Right lung (tissue), 10 donors: ENCODE measurements at places on chromosomes 5 and 9.

DNA sequence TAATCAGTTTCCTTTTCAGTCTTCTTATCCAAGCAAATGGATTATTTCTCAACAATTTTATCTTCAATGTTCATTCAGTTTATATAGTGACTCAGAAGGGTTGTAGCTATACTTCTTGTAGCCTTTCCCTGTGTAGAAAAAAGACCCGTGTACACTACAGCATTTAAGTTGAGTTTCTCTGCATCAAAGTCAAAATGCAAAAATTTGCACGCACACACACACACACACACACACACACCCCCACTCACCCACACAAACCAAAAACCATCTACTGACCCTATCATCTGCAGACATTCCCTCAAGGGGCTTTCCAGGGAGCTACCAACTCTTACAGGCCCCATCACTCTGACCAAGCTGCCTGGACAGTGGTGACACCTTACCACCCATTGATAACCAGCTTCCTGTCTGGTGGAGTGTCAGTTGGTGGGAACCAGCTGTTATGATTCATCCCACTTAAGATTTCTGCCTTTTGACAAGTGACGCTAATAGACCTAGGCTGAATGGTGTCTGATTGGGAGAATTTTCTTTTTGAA is 12.2 kb upstream of the ELL2 start:
- DNase-seq: no peak

- DNase-seq: no peak
These were observed 151.8 kb downstream of the ARSB start for GRCh38 chr5:78833284-78833683.

GRCh38 chr5:150436141-150436680 is 13.3 kb downstream of the RPS14 start:
- peak; percentile 71 for DNase-seq

- DNase-seq: no peak
These were observed 197.3 kb downstream of the BNC2 start for GRCh38 chr9:16673171-16673570.

DNA sequence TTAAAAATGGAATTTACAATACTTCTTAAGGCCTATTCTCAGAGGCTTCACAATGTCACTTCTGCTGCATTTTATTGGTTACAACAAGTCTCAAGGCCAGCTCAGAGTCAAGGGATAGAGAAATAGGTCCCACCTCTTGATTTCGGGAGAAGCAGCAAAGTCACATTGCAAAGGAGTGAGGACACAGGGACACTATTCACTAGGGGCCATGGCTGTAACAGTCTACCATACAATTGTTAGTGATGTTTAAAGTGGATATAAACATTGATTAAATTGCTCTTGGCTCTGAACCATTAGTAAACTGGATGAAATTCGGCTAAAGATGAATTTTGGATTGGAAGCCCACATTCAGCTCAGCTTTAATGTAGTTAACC is 21.7 kb upstream of the CMBL start:
- no peak for DNase-seq

DNA sequence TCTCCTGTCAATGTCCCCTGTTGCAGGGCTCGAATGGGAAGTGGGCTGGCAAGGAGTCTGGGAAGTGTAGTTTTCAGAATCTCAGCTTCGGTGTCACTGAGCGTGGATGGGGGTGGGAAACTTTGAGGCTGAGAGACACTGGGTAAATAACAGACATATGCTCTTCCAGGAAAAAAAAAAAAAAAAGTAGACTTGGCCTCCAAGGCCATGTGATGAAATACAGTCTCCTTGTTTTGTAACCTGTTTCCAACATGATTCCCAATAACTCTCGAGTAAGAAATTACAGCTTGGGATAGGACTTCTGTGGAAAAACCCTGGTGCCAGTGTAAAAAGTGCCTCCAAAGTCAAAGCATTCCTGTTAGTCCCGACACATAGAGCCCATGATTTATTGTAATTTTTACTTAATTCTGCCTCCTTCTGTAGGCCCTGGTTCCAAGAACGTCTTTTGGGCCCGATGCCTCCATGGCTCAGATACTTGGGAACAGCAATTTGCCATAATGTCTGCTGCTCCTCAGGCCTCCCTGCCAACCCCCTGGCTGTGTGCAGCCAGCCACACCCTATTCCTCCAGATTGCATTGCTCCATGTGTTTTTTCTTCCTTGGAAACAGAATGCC is 119.5 kb upstream of the TNC start:
- DNase-seq: no peak

GRCh38 chr5:123617561-123617960 is 105.6 kb downstream of the CSNK1G3 start:
- DNase-seq: no peak

GRCh38 chr5:149441194-149441753 is 62.2 kb upstream of the IL17B start:
- no peak for DNase-seq

- no peak for DNase-seq
These were observed 22.6 kb upstream of the SLC6A19 start for GRCh38 chr5:1178529-1179382.

- no peak for DNase-seq
These were observed 28.8 kb downstream of the SLC25A25 start for GRCh38 chr9:128096616-128097536.

- DNase-seq: no peak
These were observed 9.0 kb upstream of the ZSWIM6 start for GRCh38 chr5:61322738-61323725.

DNA sequence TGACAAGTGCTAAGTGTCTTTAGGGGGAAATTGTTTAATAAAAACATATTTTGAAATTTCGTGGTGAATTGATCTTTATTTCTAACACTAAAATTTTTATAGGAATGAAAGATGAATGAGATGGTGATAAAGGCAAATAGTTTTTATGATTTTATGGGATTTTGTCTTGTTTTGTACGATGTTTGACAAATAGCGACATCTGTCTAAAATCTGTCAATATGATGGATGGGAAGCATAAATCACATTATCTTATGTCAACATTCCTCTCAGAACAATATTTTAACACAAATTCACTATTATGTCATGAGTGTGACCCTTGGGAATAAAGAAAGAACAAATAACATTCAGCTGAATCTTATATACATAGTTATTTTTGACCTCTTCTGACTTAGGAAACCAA is 852.0 kb upstream of the CDH6 start:
- DNase-seq: no peak

- no peak for DNase-seq
These were observed 251.6 kb upstream of the PTGER4 start for GRCh38 chr5:40428126-40428525.

GRCh38 chr9:33304362-33304761 is 14.0 kb downstream of the NFX1 start:
- no peak for DNase-seq

DNA sequence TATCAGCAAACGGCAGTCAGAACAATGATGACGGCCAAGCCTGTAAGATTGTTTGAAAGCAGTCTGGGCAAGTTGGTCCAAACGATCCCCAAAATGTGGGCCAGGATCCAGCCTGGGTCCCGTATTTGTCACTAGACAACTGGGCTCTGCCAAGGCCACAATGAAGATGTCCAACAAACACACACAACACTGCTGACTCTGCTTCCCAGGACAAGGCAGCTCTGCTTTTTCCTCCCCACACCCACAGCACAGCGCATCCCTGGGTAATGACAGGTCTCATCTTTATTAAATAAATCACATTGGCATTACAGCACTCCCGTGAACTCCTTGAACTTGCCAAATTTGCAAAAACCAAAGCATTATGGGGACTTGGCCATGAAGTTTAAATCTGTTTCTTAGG is 424.1 kb upstream of the ACTBL2 start:
- DNase-seq: no peak

GRCh38 chr5:60387051-60387440 is 312.9 kb downstream of the DEPDC1B start:
- no peak for DNase-seq

GRCh38 chr5:162227075-162227474 is 159.5 kb downstream of the GABRG2 start:
- no peak for DNase-seq

- DNase-seq: no peak
These were observed 75.5 kb downstream of the SGCD start for GRCh38 chr5:156402387-156402921.

- no peak for DNase-seq
These were observed 27.5 kb downstream of the FNIP1 start for GRCh38 chr5:131769336-131769735.

- DNase-seq: no peak
These were observed 106.7 kb upstream of the IER5L start for GRCh38 chr9:129284607-129285291.

DNA sequence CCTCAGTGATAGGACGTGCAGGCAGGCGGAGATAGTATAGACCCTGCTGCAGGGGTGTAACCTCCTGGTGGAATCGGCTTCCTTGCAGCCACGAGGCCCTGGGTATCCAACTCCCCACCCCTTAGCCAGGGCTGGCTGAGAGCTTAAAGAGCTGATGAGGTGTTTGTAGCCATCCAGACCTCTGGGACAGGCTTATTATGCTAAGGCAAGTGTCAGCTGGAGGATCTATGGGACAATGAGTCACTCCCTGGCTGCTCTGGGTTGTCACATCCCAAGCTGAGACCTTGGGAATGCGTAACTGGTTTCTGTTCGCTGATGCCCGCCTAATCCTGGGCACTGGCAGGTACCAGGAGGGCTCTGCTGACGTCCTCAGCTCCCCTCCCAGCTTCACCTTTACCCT is 38.9 kb downstream of the DAB2IP start:
- no peak for DNase-seq

GRCh38 chr5:88646866-88647265 is 236.1 kb downstream of the MEF2C start:
- DNase-seq: no peak

- no peak for DNase-seq
These were observed 20.7 kb upstream of the ACSL6 start for GRCh38 chr5:132032196-132032595.

DNA sequence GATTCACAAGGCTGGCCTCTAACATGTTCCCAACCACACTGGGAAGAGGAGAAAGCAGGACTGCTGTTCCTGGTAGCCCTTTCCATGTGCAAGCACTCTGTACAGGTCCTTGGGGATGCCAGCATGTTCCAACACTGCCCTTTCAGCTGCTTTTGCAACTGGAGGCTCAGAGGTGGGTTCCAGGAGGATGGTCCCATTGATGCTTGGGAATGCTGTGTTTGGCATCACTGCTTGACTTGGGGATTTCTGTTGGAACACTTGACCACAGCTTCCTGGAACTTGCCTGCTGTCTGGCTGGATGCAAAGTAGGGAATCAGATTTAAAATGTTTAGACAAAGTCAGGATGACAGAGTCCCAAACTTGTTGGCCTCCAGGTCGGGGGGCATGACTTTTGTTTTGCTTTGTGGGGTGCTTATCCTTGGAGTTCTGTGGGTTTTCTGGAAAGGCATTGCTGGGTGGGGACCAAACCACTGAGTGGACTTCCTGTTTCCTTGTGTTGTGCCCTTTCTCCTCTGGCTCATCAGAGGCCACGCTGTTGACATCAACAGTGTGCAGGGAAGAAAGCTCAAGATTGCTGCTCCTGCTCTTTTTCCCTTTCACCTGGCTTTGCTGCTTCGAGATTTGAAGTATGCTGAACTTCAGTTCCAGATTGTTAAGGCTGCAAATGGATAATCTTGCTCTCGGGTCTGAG is 148.5 kb upstream of the RPS23 start:
- DNase-seq: no peak

- peak; percentile 54 for DNase-seq
These were observed 671 bp downstream of the DUSP1 start for GRCh38 chr5:172770374-172770674.

- DNase-seq: no peak
These were observed 5.5 kb downstream of the MYORG start for GRCh38 chr9:34370970-34371880.

- no peak for DNase-seq
These were observed 583.5 kb downstream of the ZNF608 start for GRCh38 chr5:124162767-124163532.

DNA sequence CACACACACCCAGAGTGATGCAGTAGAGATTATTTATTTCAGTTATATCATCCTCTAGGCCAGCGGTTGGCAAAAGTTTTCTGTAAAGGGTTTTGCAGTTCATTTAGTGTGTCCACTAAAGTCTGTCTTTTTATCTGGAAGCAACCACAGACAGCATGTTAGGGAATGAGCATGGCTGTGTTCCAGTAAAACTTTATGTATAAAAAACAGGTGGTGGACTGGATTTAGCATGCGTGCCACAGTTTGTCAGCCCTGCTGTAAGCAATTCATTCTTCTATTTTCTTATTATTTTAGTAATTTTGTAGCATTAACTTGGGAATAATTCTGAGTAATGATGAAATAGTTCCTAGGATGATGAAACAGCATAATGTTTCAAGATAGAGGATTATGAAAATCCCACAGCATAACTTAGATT is 51.7 kb downstream of the CCNH start:
- no peak for DNase-seq

DNA sequence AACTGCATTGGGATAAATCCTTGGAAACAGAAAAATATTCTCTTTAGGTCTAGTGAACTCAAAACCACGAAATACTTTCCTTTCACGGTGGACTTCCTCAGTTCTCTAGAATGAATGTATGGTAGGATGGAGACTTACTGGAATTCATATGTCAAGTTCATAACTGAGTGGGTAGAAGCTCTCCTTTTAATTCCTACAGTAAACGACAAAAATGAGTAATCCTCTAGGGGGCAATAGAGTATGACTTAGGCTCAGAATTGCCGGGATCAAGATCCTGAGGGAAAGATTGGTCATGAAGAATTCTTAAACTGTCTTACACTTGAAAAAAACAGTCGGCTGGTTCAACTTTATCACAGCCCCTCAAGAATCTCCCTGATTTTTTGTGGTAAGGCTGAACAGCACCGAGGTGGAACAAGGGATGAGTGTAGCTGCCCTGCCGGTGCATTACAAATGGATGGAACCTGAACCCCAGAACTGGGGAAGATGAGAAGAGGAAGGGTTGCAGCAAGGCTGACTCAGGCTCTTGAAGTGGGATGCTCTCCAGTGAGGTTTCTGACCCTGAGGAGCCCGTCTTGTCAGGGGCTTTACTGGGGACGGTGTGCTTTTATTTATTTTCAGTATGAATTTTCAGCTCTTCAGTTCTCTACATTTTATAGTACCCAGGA is 14.0 kb upstream of the LOX start:
- DNase-seq: no peak

- no peak for DNase-seq
These were observed 11.4 kb upstream of the GRM6 start for GRCh38 chr5:179006564-179006963.

GRCh38 chr9:136238342-136238732 is 7.3 kb downstream of the QSOX2 start:
- no peak for DNase-seq

GRCh38 chr5:179438011-179438441 is 92.8 kb upstream of the ADAMTS2 start:
- DNase-seq: no peak

- DNase-seq: no peak
These were observed 7.5 kb downstream of the NHP2 start for GRCh38 chr5:178145965-178146820.

DNA sequence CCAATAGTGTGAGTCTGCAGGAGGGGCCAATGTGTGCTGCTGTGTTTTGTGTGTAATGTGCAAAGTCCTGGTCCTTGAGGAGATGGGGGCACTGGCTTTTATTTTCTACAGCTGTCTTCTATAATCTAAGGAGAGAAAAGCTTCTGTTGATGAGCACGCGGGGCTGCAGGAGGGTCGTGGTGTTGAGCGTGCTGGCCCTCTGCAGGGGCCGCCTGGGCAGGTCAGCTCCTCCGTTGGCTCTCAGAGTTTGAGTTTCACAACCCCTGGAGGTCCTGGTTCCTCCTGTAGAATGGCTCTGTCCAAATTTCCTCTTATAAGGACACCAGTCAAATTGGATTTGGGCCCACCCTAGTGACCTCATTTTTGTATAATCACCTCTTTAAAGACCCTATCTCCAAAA is 12.6 kb downstream of the OR2V1 start:
- DNase-seq: no peak
